Right hindlimb (tissue), 1 donor: ENCODE measurements at places on chromosomes 11 and 22.

GRCh38 chr11:35418282-35419183 is 825 bp downstream of the SLC1A2 start:
- DNase-seq: peak; percentile 47

GRCh38 chr11:63476618-63477017 is 14.3 kb downstream of the PLAAT5 start:
- DNase-seq: no peak

- DNase-seq: no peak
Observed at GRCh38 chr22:43824724-43825420, 12.8 kb upstream of the EFCAB6 start.

DNA sequence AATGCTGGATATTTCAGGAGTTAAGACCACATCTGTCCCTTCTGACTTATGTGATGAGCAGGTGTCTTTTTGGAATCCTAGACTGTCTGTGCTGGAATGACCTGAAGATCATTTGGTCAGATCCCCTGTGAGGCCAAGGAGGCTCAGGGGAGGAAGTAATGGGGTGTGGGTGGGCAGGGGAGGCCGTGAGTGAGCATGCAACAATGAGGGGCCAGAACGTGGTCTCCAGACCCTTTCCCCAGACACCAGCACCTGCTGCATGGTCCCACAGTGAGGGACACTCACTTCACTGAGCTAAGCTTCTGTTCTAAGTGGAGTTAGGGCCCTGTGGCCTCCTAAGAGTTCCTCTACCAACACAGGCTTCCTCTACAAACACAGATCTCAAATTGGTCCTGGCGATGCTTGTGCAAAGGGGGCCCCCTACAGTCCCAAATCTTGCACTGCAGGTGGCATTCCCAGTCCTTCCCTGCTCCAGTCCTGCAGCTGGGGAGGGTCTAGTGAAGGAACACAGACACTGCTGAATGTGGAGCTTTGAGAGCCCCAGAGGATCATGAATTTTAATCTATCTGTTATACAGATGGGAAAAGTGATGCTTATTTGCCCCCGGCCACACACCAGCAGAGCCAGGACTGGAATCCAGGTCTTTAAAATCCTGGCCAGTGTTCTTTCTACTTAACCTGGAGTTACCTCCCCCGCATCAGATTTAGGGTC is 7.4 kb downstream of the USP2 start:
- DNase-seq: peak; percentile 89

GRCh38 chr22:19172213-19173046 is 6.1 kb downstream of the SLC25A1 start:
- no peak for DNase-seq

DNA sequence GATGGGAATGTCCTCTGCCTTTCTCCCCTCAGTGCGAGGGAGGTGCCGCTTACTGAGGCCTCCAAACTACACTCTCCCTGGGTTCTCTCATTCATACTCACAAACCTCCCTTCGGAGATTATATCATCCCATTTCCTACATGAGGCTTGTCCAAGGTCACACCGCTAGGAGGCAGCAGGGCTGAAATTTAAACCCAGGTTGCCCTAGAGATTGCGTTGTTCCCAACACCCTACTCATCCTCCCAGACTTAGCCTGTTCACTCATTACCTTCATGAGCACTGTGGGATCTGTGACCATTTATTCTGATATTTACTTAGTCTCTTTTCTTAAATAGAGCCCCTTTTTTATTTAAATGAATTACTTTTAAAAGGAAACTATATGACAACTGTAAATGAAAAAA is 31.1 kb downstream of the SDHAF2 start:
- DNase-seq: no peak

- DNase-seq: no peak
Observed at GRCh38 chr11:71238941-71239340, 13.4 kb downstream of the SHANK2 start.

GRCh38 chr11:77617892-77618291 is 19.7 kb downstream of the CLNS1A start:
- DNase-seq: no peak

DNA sequence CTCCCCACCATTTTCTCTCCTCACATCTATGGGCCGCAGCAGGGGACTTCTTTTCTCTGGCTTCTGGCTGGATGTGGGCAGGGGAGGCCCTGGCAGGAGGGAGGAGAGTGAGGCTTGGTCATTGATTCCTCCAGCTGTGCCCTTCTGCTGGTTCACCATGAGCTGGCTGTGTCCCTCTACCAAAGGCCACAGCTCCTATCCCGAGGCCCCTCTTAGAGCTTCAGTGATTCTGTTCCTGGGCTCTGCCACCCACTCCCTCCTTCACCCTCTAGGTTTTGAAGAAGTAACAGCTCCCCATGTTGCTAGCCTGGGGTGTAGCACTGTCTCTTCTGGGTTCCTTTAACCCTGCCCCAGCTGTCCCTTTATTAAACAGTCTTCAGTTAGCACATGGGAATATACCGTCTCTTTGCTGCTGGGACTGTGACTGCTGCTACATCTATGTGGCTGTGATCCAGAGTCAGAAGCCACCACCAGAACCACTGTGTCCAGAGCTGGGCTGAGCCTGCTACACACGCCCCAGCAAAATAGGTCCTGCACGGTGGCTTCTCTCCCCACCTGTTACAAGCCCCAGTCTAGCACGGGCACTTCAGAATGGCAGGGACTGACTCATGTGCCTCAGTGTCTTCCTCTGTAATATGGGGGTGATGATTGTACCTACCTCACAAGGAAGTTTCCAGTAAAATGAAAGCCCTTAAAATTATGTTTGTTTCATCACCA is 578 bp upstream of the PARVG start:
- no peak for DNase-seq

GRCh38 chr11:131977854-131978253 is 607.4 kb downstream of the NTM start:
- no peak for DNase-seq

GRCh38 chr11:22162756-22163155 is 30.1 kb upstream of the ANO5 start:
- no peak for DNase-seq

DNA sequence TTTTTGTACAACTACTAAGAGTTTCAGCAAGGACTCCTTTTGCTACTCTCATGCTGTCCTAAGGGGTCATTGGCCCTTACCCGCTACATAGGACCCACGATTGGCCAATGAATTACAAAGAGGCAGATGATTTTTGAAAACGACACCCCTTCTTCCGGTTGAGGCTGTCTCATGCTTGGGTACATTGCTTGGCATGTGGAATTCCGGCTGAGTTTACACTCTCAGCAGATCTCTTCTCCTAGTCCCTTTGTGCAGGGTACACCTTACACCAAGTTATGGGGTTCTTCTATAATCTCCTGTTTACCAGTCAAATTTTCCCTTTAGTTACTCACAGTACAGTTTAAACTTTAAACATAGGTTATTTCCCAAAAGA is 52.1 kb downstream of the SLC17A6 start:
- no peak for DNase-seq

DNA sequence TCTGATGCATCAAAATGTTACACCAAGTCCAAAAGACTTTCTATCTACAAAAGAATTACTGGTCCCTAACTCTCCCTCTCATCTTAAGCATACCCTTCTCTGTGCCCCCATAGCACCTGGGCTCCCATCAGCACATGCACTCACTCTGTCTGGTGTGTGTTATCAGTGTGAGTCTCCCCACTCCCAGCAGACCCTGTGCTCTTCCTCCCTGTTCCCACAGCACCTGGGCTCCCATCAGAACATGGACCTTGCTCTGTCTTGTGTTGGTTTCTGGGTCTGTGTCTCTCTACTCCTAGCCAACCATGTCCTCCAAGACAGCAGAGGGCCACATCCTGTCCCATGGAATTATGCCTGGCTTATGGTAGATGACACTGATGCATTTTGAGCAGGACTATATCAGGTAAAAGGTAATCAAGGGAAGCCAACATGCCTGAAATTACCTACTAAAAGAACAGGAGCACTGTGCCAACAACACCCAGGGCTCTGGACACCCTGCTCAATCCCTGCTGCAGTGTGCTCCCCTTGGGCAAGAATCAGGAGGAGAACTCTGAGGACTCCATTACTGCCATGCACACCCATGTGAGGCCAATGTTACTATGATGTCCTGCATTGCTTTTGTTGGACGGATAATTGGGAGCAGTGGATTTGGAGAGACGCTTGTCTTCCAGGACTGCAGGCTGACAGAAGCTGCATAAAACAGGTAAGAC is 34.3 kb downstream of the GAB4 start:
- no peak for DNase-seq

- peak; percentile 75 for DNase-seq
Observed at GRCh38 chr11:61949169-61950034, 749 bp upstream of the BEST1 start.

GRCh38 chr11:33636104-33636503 is 64.5 kb downstream of the C11orf91 start:
- DNase-seq: no peak

DNA sequence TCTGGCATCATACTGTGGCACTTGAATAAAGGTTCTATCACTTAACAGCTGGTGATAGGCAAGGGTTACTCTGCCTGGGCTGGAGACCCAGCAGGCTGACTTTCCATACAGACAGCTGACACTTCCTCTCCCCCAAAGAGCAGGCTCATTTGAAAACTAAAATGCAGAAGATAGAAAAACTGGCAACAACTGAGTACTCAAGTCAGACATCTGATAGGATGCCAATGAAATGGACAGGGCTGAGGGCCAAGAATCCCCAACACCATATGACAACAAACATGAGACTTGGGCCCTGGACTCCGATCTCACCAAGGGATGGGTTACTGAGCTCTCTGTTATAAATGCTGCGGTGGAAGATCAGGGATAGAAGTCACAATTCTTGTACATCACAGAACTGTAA is 237.2 kb downstream of the LRRC4C start:
- DNase-seq: no peak

- no peak for DNase-seq
Observed at GRCh38 chr11:132655187-132655855, 877.0 kb downstream of the OPCML start.

- no peak for DNase-seq
Observed at GRCh38 chr11:119362741-119363080, 16.2 kb upstream of the MFRP start.

DNA sequence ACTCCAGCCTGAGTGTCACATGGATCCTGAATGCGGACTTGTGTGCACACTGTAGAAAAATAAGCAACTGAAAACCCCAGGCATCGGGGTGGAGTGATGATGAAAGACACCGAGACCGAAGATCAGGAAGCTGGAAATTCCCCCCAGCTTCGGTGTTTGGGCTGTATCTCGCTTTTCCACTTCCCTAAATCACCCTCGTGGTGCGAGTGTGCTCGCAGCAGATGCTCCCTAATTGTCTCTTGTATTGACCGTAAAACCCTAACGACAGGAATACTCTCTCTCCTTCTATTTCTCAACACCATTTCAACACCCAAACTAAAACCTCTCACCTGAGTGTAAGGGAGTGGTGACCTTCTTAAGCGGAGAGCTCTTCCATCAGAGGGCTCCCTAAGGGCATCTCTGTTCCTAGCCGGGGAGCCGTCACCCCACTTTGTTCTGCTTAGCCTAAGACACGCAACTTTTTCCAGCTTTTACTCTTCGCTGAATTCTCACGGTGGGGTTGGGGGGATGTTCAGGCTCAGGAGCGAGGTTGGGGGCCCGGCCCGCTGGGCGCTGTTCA is 635 bp upstream of the GRK3 start:
- DNase-seq: no peak

GRCh38 chr11:937841-938261 is 12.2 kb downstream of the AP2A2 start:
- no peak for DNase-seq

GRCh38 chr22:45602824-45603595 is 68.6 kb upstream of the ATXN10 start:
- DNase-seq: no peak

DNA sequence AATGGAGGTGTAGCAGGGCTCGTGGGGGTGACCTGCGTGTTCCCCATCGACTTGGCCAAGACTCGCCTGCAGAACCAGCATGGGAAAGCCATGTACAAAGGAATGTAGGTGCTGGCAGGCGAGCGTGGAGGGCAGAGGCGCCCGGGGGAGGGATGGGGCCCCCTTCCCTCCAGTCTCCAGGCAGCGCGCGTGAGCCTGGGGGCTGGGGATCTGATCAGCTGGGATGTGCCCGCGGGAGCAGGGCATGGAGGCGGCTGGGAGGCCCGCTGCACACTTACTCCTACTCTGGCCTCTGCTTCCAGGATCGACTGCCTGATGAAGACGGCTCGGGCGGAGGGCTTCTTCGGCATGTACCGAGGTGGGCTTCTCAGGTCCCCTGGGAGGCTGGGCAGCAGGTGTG is 17.8 kb downstream of the SLC25A18 start:
- no peak for DNase-seq

- DNase-seq: no peak
Observed at GRCh38 chr11:35313066-35313759, 106.1 kb downstream of the SLC1A2 start.

GRCh38 chr11:46625406-46625805 is 8.1 kb downstream of the ATG13 start:
- no peak for DNase-seq

- peak; percentile 87 for DNase-seq
Observed at GRCh38 chr11:76269661-76270261, 63.5 kb upstream of the WNT11 start.

DNA sequence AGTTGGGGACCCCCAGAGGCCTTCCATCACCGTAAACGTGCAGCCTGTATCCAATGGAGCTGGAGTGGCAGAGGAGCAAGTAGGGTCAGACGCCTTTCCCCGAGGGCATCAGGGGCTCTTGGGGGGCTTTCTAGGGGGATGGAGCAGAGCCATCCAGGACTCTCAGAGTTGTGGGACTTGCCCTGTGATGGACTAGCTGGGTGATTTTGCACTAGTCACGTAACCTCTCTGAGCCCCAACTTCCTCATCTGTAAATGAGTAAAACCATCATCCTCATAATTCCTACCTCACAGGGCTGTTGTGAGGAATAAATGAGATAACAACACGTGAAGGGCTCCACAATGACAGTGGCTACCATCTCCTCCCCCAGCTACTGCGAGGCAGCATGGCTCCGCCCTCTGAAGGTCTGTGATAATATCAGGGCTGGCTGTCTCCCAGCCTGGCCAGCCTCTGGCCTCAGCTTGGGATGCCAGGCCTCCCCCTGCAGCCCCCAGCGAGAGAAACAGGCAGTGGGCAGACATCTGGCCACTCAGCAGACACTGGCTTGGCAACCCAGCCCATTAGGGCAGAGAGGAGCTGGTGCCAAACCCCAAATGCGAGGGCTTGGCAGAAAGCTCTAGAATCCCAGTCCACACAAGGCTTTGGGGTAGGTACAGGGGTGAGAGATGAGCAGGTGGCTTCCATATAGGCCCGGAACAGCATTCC is 6.7 kb downstream of the USP2 start:
- DNase-seq: peak; percentile 58

GRCh38 chr11:69661413-69661715 is 13.8 kb downstream of the LTO1 start:
- peak; percentile 3 for DNase-seq

DNA sequence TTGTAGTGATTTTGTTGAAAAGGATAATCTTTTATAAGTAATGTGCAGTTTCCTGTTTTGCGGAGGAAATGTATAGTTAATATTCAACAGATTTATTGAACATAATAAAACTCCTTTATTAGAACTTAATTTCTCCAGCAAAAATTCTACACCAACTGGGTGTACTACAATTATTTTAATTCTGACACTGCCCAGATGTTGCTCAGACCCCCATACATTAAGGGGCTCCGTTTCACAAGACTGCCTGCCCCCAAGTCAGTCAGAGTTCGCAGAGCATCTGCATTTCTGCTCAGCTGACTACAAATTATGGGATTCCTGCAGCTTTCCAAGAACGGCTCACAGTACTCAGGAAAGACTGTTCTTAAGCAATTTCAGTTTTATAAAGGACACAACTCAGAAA is 6.2 kb downstream of the CEP57 start:
- DNase-seq: no peak

- DNase-seq: no peak
Observed at GRCh38 chr11:115168686-115169085, 335.5 kb downstream of the CADM1 start.

- no peak for DNase-seq
Observed at GRCh38 chr22:45689211-45689610, 17.6 kb downstream of the ATXN10 start.
